ENCODE measurements at places on chromosomes 6 and 20.

DNA sequence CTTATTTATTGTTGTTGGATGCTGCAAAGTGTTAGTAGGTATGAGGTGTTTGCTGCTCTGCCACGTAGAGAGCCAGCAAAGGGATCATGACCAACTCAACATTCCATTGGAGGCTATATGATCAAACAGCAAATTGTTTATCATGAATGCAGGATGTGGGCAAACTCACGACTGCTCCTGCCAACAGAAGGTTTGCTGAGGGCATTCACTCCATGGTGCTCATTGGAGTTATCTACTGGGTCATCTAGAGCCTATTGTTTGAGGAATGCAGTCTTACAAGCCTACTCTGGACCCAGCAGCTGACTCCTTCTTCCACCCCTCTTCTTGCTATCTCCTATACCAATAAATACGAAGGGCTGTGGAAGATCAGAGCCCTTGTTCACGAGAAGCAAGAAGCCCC is 12.1 kb downstream of the MICB start:
- DNase-seq: no peak

DNA sequence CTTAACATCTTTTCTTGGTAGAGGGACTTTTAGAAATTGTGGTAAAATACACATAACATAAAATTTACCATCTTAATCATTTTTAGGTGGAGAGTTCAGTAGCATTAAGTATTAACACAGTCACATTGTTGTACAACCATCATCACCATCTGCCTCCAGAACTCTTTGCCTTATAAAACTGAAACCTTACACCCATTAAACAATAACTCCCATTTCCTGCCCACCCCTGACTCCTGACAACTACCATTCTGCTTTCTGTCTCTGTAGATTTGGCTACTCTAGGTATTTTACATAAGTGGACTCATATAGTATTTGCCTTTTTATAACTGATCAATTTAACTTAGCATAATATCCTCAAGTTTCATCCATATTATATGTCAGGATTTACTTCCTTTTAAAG is 88.7 kb downstream of the ZHX3 start:
- no peak for DNase-seq

GRCh38 chr6:3247255-3248146 is 11.2 kb upstream of the PSMG4 start:
- no peak for DNase-seq

DNA sequence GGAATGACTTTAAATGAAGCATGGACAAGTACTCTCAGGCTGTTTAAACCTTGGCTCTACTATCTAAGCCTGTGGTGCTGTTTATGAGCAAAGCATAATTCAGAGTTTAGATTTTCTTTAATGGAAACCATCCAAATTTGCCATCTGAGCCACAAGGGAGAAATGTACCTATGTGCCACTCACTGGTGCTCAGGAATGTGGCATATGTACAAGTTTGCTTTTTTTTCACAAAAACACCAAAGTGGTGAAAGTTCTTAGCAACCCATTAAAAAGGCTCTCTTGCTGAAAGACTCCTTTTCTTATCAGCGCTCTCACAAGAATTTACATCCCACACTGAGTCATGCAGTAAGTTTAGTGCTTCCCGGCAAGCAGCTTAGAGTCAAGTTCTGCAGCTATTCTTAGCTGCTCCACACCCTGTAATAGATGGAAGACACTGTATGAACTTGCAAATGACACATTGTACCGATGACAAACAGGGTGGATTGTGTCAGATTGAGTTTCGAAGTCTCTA is 57.3 kb upstream of the MLIP start:
- DNase-seq: no peak

- no peak for DNase-seq
Measured at GRCh38 chr6:102149191-102149590, 755.7 kb downstream of the GRIK2 start.

GRCh38 chr6:45445364-45445748 is 67.6 kb upstream of the SUPT3H start:
- DNase-seq: no peak

- DNase-seq: no peak
Measured at GRCh38 chr6:129134535-129134934, 251.6 kb downstream of the LAMA2 start.

- DNase-seq: no peak
Measured at GRCh38 chr20:37463726-37464494, 57.1 kb upstream of the NNAT start.

DNA sequence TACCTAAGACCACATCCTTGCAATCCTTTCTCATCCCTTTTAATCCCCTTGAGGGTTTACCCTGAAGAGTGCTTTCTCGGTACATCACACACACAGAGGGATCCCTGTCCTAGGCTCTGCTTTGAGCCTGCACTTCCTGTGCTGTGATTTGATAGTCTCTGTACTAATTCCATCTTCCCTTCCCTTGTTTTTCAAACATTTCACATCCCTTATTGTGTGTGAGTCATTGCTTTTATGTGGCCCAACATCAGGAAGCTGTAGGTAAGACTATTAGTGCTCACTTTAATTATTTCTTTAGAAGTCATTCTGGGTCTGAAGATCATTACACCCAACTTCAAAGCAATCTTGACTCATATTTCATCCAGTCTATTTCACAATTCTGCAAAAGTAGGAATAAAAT is 57.2 kb upstream of the ANKEF1 start:
- no peak for DNase-seq
